ENCODE measurements at places on chromosomes 2 and 18.
A peak's percentile ranks its signal among the peaks of the same experiment; 100 is the strongest.

- no peak for DNase-seq
These were observed 206.3 kb upstream of the GULP1 start for GRCh38 chr2:188085421-188085820.

DNA sequence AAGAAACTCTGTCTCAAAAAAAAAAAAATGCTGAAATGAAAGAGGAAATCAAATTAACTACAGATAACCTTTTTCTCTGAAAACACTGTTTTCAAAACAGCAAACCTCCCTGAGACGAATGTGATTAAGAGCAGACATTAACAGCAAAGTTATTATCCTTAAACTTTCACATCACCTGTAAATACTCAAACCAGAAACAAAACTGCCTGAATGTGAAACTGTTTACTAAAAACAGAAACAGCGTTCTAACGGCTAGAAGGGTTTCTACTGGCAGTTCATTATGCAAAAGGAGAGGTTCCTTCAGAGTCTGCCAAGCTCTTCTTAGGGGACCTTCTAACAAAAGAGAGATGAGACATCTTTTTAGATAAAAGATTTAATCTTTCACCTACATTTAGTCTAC lies 45.9 kb downstream of the PNO1 start:
- no peak for DNase-seq

- no peak for DNase-seq
These were observed 29.0 kb downstream of the HDLBP start for GRCh38 chr2:241286348-241287090.

GRCh38 chr2:85702172-85702571 lies 8.0 kb downstream of the GNLY start:
- DNase-seq, result no peak

GRCh38 chr2:101113441-101114267 lies 37.5 kb downstream of the TBC1D8 start:
- peak; percentile 81 for DNase-seq

GRCh38 chr2:239778861-239779558 lies 246.1 kb downstream of the NDUFA10 start:
- no peak for DNase-seq

DNA sequence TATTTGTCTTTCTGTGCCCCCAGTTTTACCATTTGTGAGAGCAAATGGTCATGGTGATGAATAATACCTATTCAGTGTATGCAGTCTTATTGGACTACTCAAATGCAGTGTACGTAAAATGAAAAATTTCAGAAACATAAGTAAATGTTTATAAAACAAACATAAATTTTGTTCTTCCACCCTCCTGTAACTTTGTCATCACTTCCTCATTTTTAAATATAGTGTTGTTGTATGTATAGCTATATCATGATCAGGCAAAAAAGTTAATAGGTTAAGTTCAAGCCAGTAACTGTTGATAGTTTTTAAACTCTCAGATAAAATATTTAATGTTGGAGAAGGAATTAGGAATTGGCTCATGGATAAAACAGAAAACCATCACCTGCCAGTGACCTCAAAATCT lies 93.2 kb downstream of the KLF7 start:
- no peak for DNase-seq

DNA sequence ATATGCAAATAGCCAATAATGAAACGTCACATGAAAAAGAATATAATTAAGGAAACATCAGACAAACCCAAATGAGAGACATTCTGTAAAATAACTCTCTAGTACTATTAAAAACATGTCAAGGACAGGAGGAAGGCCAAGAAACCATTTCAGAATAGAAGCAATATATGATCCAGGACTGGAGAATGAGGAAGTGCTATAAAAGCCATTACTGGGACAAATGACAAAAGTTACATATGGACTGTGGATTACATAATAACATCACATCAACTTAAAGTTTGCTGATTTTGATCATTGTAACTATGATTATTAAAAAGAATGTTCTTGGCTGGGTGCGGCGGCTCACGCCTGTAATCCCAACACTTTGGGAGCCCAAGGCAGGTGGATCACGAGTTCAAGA lies 81.3 kb downstream of the CRACDL start:
- no peak for DNase-seq

GRCh38 chr2:224532931-224533330 lies 52.2 kb downstream of the CUL3 start:
- DNase-seq, result no peak

DNA sequence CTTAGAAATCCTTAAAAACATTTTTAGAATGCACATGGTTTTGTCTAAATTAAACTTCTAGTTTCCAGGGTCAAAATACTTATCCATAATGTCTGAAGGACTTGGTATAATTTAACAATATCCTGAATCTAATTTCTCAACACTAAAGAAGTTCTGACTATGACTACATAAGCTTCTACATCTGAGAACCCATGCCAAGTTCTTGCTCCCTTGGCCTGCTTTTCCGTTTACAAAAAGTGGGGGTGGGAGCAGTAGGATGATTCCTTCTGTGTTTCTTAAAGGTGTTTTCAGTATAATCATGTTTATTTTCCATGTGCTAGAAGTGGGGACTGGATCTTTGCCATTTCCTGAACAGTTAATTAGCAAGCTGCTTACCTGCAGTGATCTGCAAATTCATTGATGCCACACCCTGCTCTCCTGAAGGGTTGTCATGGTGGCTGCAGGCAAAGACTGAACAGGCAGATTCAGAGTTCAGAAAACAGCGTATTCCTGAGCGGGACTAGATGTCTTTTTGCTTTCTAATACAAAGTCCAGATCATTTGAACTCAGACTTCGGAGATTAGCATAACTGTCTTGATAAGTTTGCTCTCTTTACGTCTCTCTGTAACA lies 36.2 kb downstream of the ADNP2 start:
- DNase-seq, result no peak

- DNase-seq, result no peak
These were observed 258.8 kb downstream of the SLC8A1 start for GRCh38 chr2:40192864-40193669.

DNA sequence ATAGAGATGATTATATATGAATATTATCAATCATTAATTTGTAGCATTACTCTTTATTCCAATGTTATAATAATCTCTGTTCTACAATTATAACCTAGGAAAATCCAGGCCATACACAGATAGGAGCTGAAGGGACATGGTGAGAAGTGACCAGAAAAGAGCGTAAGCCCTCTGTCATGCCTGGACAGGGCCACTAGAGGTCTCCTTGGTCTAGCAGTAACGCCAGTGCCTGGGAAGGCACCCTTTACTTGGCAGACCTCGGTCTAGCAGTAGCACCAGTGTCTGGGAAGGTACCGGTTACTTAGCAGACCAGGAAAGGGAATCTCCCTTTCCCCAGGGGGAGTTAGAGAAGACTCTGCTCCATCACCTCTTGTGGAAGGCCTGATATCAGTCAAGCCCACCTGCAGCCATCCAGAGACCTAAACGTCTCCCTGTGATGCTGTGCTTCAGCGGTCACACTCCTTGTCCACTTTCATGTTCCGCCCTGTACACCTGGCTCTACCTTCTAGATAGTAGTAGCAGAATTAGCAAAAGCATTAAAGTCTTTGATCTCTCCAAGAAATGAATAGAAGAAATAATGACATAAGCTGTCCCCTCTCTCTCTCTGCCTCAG lies 447.5 kb upstream of the FSIP2 start:
- peak; percentile 86 for DNase-seq

DNA sequence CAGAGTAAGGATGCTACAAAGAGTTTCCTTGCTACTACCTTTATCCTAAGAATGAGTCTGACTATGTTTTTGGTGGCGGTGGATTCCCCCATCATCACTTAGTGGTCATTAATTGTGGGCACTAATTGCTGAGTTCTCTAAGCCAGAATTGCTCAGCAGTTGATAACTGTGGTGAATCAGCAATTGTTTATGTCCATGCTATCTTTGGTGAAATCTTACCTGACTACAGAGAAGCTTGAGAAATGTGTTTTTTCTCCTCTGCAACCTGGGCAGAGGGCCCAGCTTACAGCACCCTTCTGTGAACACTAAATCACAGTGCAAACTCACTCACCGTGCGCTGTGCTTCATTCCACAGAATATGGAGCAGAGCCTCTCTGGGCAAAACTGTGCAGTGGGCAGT lies 683.6 kb downstream of the CNTNAP5 start:
- DNase-seq, result no peak

DNA sequence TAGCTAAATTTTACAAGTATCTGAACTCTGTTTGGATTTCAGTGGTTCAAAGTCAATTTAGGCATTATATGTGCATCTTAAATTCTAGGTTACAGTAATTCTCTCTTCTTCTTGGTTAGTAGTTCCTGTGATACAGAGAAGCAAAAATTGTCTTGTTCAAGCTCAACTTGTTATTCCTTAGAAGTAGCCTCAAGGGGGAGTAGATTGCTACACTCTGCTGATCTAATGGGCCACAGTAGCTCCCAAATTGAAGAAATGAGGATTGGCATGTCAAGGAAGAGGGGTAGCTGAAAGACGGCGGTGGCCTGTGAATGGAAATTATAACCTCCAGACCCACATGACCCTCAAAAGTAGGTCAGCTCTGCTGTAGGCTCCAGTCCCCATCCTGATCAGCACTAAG lies 334.7 kb downstream of the HRH4 start:
- no peak for DNase-seq

DNA sequence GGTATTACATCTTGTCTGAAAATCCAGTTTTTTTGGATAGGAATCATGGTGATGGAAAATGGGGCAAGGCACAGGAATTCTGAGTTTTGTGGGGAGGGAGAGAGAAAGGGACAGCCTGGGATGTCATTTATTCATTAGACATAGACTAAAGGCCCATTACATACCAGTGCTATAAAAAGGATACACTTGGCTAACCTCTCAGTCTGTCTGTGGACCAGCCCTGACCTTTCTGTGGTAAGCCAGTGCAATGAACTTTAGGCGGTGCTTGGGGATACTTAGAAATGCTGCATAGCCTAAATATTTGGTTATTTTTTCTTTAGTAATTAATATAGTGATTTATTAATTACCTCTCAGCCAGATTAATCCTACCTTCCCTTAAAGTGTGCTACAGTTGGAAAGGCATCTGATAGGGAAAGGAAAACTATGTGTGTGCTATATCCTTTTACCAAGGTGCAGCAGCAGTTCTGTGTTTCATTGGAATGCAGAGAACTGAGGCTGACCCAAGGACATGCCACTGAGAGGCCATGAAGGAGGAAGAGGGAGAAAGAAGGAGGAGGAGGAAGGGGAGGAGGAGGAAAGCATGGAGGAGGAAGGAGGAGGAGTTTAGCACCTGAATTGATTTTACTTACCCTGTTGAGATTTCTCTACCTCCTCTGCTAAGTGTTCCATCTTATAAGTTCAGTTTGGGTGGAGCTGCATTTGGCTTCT lies 37.5 kb downstream of the KCNS3 start:
- DNase-seq, result peak; percentile 41

GRCh38 chr2:240469239-240469636 lies 33.8 kb downstream of the GPC1 start:
- no peak for DNase-seq

DNA sequence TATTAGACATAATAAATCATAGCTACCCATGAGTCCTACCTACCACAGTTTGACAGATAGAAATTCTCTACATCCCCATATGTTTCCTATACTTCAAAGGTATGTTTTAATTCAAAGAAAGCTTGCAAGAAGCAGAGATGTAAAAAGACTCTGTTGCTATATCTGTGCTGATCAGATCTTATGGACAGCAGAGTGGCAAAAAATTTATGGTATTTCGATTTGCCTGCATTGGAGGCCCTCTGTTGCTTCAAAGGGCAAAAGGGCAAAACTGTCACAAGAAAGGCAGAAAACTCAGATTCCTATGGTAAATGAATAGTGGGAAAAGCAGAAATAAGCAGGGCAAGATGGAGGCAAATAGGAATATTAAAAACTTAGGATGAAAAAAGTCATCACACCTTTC lies 447.8 kb upstream of the SPHKAP start:
- no peak for DNase-seq

- no peak for DNase-seq
These were observed 148.0 kb upstream of the KCTD1 start for GRCh38 chr18:26696308-26696707.

- no peak for DNase-seq
These were observed 10.4 kb upstream of the UBE2E3 start for GRCh38 chr2:180970016-180970415.

All from GM23338 (cell line).